ENCODE measurements at places on chromosomes 6 and 20.

DNA sequence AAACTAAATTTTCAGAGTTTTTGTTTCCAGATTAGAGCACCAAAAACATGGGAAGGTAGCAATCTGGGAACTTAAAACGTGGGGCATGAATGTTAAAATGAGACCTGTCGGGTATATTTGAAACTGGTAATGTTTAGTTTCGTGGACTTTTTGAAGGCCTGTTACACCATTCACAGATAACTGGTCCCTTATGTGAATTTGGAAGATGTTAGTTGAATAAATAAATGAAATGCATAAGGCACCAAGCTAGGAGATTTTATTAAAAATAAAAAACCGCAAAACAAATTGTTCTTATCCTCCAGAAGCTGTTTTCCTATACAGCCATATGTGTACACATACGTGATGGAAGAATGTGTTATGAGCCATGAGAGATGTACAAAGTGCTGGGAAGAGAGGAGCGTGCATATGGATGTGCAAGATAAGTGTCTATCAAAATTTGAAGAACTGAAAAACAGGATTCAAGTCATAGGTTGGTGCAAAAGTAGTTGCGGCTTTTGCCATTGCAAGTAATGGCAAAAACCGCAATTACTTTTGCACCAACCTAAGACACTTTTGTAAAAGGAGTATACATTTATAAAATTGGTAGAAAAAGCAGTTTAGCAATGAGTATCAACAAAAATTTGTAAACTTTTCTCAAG is 700 bp upstream of the MCUR1 start:
- DNase-seq, result no peak

DNA sequence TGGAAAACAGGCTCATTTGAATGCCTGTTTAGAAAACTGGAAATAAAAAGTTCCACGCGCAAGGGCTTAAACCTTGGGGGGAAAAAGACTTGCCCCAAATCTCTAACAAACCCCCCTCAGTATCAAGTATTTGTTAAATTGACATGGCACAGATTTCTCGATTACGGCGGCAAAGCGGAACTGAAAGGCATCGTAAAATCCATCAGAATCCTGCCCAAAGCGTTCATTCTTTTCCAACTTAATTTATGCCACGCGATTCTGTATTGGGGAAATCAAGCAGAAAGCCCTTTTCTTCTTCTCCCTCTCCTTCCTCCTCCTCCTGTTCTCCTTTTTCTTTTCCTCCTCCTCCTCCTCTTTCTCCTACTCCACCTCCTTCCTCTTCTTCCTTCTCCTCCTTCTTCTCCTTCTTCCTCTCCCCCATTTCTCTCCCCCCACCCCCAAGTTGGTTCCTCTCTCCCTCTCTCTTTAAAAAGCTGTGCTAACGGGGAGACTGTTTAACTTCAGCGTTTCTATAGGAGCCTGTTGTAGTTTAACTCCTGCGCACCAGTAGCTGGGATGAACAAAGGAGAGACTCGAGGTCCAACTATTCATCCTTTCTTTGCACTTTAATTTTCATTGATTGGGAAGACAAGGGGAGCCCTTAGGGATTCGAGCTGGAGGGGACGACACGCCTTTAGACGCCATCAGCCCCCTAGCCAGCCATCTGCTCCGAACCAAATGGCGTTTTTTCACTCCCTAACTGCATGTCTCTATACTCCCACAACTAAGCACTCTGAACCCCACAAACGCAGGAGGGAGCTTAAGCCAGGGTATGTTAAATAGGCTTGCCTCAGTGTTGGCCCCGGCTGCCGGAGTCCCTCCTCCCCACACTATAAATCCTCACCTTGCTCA is 2.7 kb upstream of the DLL1 start:
- no peak for DNase-seq

GRCh38 chr6:100346828-100347227 is 117.9 kb downstream of the SIM1 start:
- DNase-seq, result no peak

- no peak for DNase-seq
These were observed 3.5 kb downstream of the RNASET2 start for GRCh38 chr6:166952567-166953486.

DNA sequence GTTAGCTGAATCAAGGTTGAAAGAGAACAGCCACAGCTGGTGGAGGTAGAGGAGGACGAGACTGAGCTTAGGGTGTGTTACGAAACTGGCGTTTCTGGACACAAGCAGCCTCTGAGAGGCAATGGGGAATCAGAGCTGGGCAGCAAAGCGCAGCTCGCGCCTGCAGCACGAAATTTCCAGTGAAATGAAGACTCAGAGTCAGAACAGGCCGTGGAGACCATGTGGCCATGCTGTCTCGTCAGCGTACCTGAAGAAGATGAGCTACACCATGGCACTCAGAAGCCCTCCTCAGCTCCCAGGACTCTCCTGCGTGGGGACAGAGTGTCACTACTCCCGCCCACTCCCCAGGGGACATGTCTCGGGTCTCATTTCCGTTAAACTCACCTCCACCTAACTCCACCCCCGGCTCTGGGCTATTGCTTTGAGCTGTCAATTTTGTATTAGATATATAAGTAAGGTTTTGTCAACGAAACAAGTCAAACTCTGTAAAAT is 256.9 kb downstream of the ERMARD start:
- DNase-seq, result no peak

DNA sequence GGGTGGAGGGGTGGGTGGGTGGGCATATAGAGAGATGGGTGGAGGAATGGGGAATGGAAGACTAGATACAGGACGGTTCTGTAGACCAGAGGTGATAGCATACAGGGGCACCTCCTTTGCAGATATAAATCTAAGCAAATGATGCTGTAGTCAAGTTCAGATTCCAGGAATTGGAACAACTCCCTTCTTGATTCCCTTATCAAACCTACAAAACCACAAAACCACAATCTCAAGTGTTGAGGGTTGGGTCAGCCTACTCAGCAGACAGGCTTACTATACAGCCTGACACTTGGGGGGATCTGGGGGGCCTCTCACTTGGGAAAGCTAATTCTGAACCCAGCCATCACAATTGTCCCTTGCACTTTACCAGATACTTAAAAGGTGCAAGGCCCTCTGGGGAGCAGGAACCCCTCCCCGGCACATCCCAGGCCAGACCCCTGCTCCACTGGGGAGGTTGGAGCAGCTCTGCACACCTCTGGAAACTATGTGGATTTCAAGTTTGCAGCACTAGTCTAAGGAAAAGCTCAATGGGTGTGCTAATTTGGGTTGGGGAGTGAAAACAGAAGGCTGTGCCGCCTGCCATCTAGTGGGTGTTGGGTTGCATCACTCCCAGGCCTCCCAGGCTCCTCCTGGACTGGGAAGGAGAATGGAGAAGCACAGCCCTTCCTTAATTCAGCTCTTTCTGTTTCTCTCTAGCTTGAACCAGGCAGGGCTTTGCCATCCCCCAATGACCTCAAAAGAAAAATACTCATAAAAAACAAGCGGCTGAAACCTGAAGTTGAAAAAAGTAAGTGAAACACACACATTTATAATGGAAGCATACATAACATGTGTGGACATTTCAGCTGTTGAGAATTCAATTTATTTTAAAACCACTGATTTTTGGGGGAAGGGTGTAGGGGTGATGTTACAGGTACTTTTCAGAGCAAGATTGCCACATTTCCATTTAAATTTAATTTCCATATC is 121.2 kb upstream of the LAMP5 start:
- DNase-seq, result peak; percentile 65

GRCh38 chr6:1105833-1106400 is 206.0 kb upstream of the FOXQ1 start:
- no peak for DNase-seq

DNA sequence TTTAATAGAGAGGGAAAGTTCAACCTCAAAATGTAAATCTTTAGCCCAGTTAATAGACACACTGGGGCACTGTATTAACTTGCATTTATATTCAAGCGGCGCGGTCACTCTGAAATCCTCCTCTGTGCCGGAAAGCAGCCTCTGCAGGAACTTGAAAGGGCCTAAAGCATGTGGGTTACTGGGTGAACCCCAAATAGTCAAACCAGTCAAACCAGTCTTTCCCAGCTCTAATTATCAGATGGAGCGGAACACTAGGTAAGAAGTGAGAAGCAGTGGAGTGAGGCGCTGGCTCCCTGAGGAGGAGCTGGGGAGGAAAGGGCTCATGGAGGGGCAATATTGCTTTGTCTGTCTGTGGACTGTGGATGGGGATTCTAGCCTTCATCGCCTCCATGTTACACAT is 531.3 kb downstream of the QKI start:
- DNase-seq, result no peak

- DNase-seq, result no peak
These were observed 160.9 kb upstream of the SPTLC3 start for GRCh38 chr20:12847872-12848271.

DNA sequence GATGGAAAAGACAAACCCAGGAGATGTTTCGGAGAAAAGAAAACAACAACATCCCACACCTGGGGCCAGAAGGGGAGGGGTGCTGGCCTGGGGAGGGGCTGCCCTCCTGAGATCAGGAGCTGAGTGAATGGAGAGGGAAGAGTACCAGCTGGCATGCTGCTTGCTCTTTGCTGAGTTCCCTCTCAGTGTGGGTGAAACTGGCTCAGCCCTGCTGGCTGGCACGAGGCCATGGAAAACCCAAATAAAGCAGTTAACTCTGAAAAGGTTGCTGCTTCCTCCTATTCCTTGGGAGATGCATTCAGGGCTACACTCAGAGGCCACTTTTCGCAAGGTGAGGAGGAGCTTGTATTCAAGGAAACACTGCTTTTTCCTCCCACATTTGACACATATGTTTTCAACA is 8.0 kb upstream of the KCNK16 start:
- peak; percentile 35 for DNase-seq

GRCh38 chr6:122567034-122567433 is 43.2 kb upstream of the PKIB start:
- no peak for DNase-seq

- DNase-seq, result no peak
These were observed 89.8 kb downstream of the BMP6 start for GRCh38 chr6:7815716-7816115.

GRCh38 chr6:145845557-145845956 is 31.0 kb upstream of the FBXO30 start:
- no peak for DNase-seq

DNA sequence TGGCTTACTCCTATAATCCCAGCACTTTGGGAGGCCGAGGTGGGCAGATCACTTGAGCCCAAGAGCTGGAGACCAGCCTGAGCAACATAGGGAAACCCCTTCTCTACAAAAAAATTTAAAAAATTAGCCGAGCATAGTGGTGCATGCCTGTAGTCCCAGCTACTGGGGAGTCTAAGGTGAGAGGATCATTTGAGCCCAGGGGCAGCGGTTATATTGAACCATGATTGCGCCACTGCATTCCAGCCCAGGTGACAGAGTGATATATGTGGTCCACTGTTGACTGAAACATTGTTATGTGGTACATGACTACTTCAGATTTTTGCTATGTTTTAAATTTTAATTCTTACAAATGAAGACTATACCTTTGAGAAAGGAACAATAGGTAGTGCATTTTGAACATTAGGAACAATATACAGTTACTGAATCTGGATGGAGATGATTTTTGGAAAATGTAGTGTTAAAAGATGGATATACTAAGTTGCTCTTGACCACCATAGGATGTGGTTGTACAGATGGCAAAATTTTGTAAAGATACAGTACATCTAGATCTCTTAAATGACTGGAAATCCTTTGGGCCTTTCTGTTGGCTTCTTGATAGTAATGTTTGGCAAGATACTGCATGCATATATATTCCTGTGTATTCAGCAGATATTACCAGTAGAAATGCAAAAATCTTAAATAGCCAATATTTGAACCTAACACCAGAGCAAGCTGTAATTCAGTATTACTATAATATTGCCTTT is 35.9 kb downstream of the MAPK14 start:
- no peak for DNase-seq

DNA sequence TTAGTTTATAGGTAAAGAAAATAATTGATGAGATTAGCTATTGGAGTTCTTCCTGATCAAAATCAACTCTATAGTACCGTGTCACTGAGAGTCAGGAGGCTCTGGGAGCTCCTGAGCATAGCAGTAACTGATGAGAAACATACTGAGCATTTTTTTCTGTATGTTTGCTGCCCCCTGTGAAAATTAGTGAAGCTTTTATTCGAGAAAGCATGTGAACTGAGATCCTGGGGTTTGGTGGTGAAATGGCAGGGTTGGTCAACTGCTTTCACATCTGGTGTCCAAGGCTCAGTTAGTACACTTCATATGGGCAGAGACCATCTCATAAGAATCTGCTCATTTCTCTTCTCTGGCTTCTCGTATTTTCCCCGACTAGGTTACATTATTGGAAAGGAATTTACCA is 4.1 kb upstream of the ABT1 start:
- no peak for DNase-seq

GRCh38 chr6:144395014-144395413 is 109.9 kb downstream of the UTRN start:
- DNase-seq, result no peak

- peak; percentile 70 for DNase-seq
These were observed 10.1 kb upstream of the CALHM6 start for GRCh38 chr6:116450769-116451740.

GRCh38 chr20:4869290-4870193 is 131.8 kb downstream of the SLC23A2 start:
- DNase-seq, result no peak

DNA sequence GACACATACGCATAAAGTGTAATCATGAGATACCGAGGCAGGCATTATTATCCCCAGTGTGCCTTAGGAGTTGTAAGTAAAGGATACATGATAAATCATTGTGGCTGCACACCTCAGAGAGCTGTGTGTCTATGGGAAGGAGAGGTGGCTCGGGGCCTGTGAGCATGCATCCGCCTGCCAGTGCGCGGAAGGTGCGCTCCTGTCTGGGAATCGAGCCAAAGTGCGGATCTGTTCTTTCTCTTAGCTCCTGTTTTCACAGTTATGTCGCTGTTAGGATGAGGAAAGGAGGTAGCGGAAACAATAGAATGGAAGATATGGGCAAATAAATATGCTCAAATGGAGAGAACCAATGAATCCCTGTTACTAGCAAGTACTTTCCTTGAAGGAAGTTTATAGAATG is 98.0 kb downstream of the ANKRD6 start:
- DNase-seq, result no peak

GRCh38 chr20:54429364-54429763 is 46.0 kb upstream of the DOK5 start:
- no peak for DNase-seq

- DNase-seq, result peak; percentile 49
These were observed 3.6 kb downstream of the BPI start for GRCh38 chr20:38307371-38308046.

DNA sequence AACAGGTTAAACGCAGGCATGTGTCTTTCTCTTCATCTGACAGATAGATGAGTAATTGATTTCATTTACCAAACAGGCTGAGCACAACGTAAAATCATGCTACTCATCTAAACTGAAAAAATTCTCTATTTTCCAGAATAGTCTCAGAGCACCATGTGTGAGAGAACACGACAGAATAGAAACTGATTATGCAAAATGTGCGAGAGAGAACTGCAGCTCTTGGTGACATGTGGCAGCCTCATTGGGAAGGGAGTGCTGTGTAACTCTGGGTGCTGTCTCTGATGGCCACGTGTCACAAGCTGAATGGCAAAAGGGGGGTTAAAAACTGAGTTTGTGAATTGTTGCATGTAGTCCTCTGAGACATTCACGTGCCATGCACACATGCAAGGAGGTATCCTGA is 143.7 kb upstream of the ATXN1 start:
- no peak for DNase-seq

GRCh38 chr20:33539129-33539528 is 49.2 kb downstream of the CBFA2T2 start:
- DNase-seq, result no peak

- no peak for DNase-seq
These were observed 116.6 kb downstream of the ADAT2 start for GRCh38 chr6:143333749-143334520.
